ENCODE measurements at places on chromosomes 7 and 10.

GRCh38 chr10:7111561-7111960 is 299.3 kb downstream of the SFMBT2 start:
- DNase-seq: no peak

- DNase-seq: no peak
These were observed 655.6 kb downstream of the SORCS1 start for GRCh38 chr10:106508950-106509349.

- DNase-seq: no peak
These were observed 2.1 kb downstream of the ADD3 start for GRCh38 chr10:110009736-110010475.

- DNase-seq: no peak
These were observed 20.5 kb downstream of the ADARB2 start for GRCh38 chr10:1716839-1717238.

- no peak for DNase-seq
These were observed 154.1 kb upstream of the ZMIZ1 start for GRCh38 chr10:78914502-78915189.

DNA sequence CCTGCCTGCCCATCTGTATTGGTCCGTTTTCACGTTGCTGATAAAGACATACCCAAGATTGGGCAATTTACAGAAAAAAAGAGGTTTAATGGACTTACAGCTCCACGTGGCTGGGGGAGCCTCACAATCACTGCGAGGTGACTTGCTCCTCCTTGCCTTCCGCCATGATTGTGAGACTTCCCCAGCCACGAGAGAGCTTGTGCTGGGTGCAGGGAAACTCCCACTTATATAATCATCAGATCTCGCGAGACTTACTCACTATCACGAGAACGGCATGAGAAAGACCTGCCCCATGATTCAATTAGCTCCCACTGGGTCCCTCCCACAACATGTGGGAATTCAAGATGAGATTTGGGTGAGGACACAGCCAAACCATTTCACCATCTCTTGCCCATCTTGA is 111.8 kb downstream of the MYL10 start:
- DNase-seq: no peak

- no peak for DNase-seq
These were observed 294.3 kb upstream of the PFKP start for GRCh38 chr10:2772816-2773631.

DNA sequence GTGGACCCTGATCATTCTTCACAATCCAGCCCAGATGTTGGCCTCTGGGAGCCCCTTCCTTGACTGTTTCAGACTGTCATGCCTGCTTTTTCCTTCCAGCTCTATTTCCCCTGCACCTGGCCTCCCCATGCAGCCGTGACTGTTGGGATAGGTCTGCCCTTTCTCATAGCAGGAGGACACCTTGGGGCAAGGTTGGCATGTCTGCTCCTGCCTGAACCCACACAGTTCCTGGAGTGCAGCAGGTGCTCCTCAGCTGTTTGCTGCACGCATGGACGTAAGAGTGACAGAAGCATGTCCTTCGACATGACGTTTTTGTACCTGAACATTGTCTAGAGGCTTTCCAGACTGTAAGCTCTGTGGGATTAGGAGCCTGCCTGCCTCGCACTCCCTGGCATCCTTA is 24.0 kb downstream of the POR start:
- DNase-seq: no peak

- no peak for DNase-seq
These were observed 90.4 kb downstream of the ZMIZ1 start for GRCh38 chr10:79159141-79159651.

DNA sequence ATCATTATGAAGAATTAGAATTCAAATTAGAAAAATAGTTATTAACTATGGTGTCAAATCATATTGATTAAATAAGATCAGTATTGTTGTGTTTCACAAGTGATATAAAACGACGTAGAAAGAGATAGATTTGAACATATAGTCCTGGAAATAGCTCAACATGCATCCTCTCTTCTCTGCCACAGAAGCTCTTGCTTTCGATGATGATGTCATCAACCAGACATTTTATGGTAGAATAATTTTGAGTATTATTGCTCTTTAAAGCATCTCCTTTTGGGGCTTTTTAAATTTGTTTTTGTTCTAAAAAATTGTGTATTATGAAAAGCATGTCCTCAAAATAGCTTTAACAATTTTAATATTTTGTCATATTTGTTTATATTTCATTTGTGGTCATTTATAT is 95.0 kb downstream of the DGKB start:
- no peak for DNase-seq

DNA sequence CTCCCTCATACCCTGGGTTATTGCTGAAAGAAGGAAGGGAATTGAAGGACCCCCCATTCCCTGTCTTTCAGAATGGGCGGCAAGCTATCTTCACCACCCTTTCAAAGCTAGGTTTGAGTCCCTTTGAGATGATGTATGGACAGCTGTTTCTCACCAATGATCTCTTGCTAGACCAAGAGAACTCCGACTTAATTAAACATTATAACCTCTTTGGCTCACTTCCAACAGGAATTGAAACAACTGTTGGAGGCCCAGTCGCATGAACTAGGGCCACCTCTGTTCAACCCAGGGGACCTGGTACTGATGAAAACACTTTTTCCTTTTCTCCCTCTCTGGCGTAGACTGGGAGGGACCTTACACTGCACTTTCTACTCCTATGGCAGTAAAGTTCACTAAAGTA is 110.6 kb downstream of the ITGB8 start:
- DNase-seq: no peak

- no peak for DNase-seq
These were observed 675 bp upstream of the GIMAP1 start for GRCh38 chr7:150715738-150716137.
